Astrocyte of the hippocampus (primary cell): ENCODE measurements at places on chromosomes 7 and 10.

- no peak for DNase-seq
Observed at GRCh38 chr10:102112210-102112817, 7.9 kb downstream of the LDB1 start.

DNA sequence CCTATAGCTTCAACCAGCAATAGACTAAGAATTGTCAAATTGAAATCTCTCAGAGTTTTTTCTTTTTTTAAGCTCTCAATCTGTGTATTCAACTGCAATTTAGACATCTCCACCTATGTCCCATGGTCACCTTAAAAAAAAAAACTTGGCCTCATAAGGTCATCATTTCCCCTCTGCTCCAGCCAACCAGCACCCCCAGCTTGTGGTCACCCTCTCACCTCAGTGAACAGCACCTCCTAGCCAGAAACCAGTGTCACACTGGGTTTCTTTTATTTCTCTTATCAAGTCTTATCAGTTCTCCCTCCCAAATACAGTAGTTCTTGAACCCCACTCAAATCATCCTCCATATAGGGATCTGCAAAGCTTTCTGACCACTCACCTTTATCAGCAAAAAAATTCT, 4.0 kb downstream of the ITGB1 start:
- DNase-seq = peak; percentile 8

GRCh38 chr10:13518076-13518692, 10.6 kb downstream of the BEND7 start:
- DNase-seq = peak; percentile 42

DNA sequence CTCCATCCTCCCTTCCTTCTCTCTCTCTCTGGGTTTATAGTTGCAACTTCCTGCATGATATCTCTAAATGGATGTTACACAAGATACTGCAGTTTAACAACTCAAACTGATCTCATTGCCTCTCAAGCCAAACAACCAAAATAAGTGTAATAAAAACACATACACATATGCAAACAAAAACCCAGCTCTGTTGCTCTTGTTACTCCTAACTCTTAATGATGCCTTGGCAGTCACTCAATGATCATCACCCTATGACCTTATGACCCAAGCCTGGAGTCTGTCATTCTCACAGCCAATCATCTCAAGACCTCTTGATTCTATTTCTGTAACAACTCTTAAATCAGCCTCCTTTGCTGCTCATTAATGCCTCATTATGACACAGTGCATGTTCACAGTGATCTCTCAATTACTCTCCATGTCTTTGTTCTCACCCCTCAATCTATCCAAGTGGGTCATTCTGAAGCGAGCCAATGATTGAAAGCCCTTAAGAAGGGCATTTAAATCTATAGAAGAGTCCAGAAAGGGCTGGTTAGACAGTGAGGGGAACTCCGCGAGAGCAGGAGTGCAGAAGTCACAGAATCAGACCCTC, 210.9 kb downstream of the INHBA start:
- no peak for DNase-seq

- no peak for DNase-seq
Observed at GRCh38 chr7:46756996-46757395, 824.9 kb downstream of the TNS3 start.

GRCh38 chr10:85316276-85316675, 987.9 kb downstream of the CCSER2 start:
- DNase-seq = no peak

DNA sequence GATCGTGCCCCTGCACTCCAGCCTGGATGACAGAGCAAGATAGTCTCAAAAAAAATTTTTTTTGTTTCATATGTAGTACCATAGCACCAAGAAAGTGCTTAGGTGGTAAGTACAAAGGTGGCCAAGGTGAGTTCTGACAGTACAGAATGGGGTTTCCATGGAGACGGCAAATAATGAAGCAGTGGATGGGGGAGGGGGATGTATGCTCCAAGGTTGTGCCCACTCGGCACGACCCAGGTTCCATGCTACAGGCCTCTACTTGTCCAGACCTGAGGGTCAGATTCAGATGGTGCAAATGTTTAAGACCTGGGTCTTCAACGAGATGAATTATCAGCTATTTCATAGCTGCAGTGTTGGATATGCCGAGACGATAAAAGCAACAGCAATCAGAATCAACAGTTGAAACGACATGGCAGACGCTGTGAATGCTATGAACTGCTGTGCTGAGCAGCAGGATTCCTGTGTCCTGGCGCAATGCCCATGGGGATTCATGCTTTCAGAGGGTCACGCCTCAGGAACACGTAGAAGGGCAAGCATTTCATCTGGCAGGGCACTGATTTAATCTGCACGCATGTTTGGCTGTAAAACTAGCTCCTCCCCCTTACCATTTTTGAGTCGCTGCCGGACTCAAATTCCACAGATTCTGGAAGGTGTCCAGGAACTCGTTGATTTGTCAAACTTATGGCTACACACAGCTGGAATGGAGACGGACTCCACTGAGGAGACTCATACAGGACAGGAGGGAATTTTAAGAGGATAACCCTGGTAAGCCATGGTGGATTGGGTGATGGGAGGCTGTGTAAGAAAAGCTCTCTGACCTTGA, 256.5 kb downstream of the FRMD4A start:
- DNase-seq = peak; percentile 98

- DNase-seq = no peak
Observed at GRCh38 chr7:109343678-109344077, 774.0 kb downstream of the DNAJB9 start.

DNA sequence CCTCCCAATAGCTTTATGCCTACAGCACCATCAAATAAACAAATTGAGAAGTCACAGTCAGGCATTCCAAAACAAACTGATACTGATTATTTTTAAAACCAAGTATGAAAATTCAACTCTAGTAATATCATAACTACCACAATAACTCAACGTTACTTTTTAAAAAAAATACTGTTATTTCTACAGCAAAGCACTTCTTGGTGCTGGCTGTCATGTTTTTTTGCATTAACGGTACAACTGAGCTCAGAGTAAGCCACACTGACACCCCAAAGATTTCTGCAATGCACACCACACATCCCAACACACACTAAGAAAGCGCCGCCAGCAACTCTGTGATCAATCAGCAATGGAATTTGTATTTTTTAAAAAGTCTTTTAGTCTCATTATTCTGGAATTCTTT, 113.6 kb downstream of the RNF32 start:
- no peak for DNase-seq

GRCh38 chr10:36789974-36790373, 335.4 kb upstream of the ANKRD30A start:
- peak; percentile 6 for DNase-seq

GRCh38 chr7:23232966-23233365, 13.6 kb upstream of the GPNMB start:
- DNase-seq = no peak

DNA sequence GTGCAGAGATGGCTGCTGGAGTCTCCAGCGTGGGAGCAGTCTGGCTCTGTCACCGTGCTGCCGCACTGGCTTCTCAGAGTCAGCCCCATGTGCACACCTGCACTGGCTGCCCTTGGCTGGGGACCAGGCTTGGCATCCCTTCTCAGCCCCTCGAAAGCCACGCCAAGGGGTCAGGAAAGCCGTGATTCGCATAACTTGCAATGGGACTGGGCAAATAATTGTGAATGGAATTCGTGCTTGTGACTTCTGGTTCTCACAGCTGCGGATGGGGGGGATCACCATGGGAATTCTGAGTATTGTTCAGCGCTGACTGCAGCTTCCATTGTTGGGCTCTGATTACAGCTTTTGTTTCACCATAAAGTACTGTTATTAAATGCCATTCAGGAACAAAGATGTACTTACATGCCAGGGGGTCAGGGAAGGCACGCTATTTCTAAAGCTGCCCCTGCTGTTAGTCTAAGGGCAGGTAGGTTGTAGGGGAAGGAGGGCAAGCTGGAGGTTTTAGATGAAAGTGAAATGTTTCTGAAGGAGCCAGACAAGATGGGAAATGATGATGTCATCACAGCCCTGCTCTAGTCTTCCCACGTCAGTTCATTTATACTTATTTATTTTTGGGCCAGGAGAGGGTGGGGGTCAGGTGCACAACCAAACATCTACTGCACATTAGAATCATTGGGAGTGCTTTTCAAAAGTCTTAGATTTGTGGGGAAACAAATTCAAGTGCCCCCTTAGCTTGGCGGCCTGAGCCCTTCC, 5.8 kb upstream of the PLEKHA1 start:
- DNase-seq = no peak

GRCh38 chr7:64775289-64775688, 18.9 kb upstream of the ZNF138 start:
- no peak for DNase-seq

- DNase-seq = no peak
Observed at GRCh38 chr7:100401811-100402210, 26.7 kb downstream of the ZCWPW1 start.

DNA sequence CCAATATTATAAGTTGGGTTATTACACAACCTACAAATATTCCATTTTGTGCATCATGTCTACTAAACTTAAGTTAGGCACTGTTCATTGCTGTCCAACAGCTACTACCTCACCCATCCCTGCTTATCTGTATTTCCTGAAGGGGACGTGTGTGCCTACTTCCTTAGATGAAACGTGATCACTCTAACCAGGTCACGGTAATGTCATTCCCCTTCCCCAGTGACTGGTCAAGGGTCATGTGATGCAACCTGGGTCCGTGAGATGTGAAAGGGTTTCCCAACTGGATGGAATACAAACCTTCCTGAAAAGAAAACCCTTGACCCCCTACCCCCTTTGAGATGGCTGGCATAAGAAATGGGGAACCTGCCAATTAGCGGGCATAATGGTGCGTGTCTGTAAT, 1.6 kb upstream of the NSMCE4A start:
- DNase-seq = no peak

- DNase-seq = peak; percentile 51
Observed at GRCh38 chr10:7264313-7264756, 146.5 kb downstream of the SFMBT2 start.

DNA sequence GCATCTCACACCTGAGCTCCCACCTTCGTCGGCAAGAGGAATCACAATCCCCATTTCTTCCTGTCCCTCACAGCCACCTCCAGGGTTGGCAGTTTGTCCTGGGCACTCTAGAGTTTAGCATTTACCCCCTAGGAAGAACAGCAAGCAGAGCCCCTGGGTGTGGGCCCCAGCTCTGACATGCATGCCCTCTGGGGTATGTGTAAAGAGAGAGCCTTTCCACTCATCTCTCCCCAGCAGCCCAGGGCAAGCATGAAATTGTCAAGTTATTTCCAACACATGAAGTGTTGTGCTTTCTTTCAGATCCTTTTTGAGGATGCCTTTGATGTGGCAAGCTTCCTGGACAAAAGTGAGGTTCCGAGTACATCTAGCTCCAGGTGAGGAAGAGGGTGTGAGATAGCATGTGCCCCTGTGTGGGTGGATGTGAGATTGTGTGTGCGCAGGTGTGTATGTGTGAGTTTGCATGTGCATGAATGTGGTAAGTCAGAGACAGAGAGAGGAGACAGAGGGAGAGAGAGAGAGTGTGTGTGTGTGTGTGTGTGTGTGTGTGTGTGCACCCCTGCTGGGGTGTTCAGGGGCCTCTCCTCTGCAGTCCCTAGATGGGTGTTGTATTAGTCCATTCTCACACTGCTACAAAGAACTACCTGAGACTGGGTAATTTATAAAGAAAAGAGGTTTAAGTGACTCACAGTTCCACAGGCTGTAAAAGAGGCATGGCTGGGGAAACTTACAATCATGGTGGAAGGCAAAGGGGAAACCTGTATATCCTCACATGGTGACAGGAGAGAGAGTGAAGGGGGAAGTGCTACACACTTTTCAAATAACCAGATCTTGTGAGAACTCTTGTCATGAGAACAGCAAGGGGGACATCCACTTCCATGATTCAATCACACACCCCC, 18.1 kb downstream of the STRA8 start:
- DNase-seq = no peak

GRCh38 chr10:71517298-71518169, 120.8 kb downstream of the CDH23 start:
- no peak for DNase-seq

- peak; percentile 56 for DNase-seq
Observed at GRCh38 chr10:122363722-122364463, 10.6 kb upstream of the PLEKHA1 start.

GRCh38 chr7:95491634-95492314, 6.0 kb downstream of the ASB4 start:
- DNase-seq = peak; percentile 17

GRCh38 chr7:23687011-23687410, 7.0 kb downstream of the FAM221A start:
- DNase-seq = no peak

GRCh38 chr7:102993718-102994029, 80.9 kb downstream of the LRRC17 start:
- DNase-seq = no peak
